Omental fat pad (tissue), 4 donors: ENCODE measurements at places on chromosomes 7 and 10. TPM values are rescaled to one million over a fixed set of nuclear protein-coding genes. Genes with fewer than 3 reads are reported as not detected.

DNA sequence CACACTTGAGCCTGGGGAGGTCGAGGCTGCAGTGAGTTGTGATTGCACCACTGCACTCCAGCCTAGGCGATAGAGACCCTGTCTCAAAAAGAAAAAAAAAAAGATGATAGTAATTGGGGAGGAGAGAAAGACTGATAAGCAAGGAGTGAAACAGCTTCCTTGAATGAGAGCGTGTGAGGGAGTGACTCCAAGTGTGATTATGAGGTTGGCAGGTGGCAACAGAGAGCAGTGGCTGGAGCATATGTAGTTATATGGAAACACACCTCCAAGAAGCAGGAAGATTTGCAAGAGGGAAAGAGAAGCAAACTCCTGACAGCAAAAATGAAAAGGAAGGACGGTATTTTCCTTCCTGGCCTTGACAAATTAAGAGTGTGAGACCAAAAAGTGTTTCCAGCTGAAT is 50.4 kb downstream of the VKORC1L1 start:
- DNase-seq = no peak

DNA sequence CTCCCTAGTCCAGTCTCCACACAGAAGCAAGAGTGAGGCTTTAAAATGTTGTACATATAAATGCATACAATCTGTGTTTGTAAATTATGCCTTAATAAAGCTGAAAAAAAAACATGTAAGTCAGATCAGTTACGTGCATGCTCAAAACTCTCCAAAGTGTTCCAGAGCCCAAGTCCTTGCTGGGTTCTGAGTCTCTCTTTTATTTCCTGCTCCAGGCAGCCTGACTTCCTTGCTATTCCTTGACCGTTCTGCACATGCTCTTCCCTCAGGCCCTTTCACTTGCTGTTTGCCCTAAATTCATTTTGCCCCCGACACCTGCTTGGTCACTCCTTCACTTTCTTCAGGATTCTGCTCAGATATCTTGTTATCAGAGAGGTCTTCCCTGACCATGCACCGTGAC is 770.1 kb downstream of the PHTF2 start:
- no peak for DNase-seq

GRCh38 chr7:13851736-13852135 is 137.7 kb downstream of the ETV1 start:
- no peak for DNase-seq

DNA sequence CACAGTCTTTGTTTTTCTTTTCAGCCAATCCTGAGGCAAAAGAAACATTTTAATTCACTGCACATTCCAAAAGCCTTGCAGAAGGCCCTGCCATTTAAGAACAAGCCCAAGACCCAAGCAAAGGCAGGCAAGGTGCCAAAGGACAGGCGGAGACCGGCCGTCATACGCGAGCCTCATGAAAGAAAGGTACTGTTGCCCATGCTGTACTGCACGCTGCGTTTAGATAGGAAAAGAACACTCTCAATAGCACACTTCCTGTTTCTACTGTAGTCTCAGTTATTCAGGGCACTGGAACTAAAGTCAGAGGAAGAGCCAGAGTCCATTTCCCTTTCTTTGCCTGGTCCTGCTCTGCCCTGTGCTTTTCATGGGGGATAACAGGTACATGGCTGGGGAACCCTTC is 47.6 kb downstream of the BMS1 start:
- DNase-seq = no peak

DNA sequence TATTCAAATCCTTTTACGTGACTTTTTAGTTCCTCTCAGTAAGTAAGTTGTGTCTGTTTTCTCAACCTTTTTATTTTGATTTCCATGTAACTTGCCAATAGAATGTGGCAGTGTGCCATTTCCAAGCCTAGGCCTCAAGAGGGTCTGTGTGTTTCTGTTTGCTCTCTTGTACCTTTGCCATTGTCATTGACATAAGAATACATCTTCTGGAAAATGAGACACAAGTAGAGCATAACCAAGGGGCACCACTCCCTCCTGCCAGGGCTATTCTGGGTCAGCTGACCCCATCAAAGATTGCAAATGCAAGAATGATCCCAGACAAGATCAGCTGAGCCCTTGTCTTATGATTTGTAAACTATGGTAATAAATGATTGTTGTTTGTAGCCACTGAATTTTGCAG is 524.0 kb downstream of the IPMK start:
- no peak for DNase-seq

GRCh38 chr10:9450801-9451200 is 1396.3 kb downstream of the GATA3 start:
- no peak for DNase-seq

GRCh38 chr10:123446449-123447156 is 219.6 kb upstream of the GPR26 start:
- no peak for DNase-seq

DNA sequence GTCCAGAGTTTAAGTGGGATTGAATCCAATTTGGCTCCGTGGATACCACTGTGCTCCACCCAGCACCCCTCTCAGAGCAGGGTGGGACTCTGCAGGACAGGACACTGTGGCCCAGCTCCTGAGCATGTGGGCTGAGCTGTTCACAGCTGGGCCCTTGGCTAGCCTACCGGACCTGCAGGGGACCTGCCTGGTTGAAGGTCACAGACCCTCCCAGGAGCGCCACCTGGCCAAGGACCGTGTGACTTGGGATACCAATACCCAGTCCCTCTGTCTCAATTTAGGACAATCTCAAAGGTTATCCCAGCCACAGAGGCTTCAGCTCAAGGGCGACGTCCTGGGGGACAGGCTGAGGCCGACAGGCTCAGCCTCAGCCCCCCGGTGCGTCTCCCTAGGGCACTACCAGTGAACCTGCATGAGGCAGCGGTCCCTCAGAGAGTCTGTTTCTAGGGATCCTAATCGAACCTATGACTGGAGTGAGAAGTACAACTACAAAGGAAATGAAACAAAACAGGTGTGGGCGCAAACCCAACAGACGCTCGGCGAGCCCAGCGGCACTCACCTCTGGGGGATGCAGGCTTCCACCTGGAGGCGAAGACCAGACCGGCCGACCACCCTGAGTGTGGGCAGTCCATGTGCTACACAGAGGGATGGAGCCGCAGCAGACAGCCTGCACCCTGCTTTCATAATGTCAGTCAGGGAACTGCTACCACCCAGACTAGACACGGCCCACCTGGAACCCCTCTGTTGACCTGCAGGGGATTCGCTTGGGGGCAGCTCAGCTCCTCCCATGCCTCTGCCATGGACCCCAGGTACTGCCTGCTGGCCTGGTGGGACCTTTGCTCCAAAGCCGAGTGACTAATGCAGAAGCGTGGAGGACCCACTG is 103.7 kb downstream of the PAXIP1 start:
- no peak for DNase-seq

DNA sequence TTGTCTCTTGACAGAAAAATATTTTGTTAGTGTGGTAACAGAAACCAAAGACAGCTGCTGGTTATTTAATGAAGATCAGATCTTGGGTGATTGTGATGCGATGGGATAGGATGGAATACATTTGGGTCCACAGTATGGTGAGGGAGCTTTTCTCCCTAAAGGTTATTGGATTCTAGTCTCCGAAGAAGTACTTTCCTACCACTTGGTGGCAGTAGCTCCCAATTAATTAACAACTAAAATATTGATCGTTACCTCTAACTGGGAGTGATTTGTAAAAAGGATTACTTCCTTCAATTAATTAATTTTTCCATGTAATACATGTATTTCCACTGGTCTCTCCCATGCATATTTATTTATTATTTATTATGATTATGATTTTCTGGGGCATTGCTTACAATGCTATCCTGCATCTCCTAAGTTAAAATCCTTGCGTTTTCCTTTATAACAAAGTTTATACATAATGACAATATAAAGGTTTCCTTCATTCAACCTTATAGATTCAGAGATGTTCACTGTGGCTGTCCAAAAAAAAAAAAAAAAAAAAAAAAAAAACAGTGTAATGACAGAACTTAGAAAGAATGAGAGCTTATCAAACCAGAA is 25.6 kb downstream of the TMEM196 start:
- no peak for DNase-seq

GRCh38 chr10:49594594-49594993 is 15.5 kb upstream of the SLC18A3 start:
- peak; percentile 41 for DNase-seq

DNA sequence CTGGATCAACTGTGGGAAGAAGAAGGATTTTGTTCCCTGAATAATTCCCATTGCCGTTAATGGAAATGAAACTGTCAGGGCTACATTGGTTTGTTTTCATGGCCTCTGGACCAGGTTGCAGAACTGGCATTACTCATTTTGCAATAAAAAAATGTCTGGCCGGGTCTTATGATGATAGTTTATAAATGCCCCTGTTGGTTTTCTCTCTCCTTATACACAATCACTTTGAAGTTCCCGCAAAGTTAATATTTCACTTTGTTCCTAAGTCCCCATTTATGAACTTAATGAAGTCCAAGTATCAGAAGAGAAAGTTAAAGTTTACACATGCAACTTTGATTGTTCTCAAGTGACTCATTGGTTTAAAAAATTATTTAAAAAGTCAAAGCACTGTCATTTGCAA is 150.7 kb upstream of the PRR15 start:
- DNase-seq = no peak

- no peak for DNase-seq
These were observed 4.9 kb downstream of the COL17A1 start for GRCh38 chr10:104080762-104081161.

GRCh38 chr10:22635650-22636049 is 78.7 kb downstream of the PIP4K2A start:
- no peak for DNase-seq

DNA sequence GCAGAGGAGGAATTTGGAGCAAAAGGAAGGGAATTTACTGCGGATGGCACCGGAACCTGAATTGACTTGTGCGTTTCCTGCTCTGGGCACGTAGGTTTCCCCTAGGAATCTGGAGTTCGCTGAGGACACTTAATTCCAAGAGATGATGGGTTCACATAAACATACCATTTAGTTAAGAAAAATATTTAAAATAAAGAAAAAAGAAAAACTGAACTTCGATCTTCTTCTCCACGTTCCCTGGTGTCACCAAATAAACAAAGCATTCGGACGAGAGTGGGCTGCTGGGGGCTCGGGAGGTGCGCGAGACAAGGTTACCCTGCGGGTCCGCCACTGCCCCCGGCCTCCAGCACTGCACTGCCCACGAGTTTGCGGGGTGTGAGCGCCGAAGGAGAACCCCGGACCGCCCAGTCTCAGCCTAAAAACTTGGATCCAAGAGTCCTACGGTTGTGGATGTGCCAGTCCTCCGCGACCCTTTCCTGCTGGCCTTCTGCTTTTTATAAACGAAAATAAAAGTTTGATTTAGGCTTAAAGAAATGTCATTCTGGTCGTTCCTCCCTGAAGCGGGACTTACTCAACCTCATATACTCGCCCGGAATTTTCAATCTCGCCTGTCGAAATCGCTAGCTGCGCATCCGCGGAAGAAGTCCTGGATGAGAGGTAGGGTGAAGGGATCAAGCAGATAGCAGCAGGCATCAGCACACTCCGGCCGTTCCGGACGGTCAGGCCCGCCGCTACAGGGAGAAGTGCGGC is 30.3 kb downstream of the SKIDA1 start:
- DNase-seq = no peak

- DNase-seq = no peak
These were observed 21.4 kb downstream of the KCP start for GRCh38 chr7:128889121-128889520.

DNA sequence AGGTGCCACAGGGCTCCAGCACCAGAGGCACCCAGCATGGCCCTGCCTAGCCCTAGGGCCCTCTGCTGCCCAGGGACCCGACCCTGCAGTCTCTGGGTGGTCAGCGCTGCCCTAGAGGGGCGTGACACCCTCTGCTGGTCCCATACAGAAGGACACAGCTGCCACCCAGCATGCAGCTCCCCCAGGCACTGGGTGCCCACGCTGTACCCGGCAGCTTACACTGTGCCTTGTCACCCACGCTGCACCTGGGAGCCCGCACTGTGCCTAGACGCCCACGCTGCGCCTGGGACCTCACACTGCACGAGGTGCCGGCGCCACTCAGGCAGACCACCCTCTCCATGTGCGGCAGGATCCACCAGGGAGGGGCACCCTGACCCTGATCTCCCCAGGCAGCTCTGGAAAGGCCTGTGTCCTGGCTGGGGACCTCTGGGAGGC is 55.2 kb downstream of the PWWP2B start:
- DNase-seq = no peak

DNA sequence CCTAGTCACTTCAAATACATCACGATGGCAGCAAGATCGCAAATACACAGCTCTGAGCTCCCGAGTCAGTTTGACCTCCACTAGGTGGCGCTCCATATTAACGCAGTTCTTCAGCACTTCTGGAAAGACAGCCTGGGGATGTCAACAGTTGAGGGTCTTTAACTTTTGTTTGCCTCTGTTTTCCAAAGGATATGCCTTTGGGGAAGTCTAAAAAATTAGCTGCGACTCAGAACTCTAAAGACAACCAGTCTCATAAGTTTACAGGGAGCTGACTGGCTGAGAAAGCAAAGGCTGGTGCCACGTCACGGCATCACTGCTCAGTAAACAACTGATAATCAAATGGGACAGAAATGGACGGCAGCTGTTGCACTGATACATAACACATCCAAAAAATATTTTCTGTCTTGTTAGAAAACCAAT is 458.8 kb downstream of the SORCS1 start:
- no peak for DNase-seq

GRCh38 chr7:5776894-5777660 is 4.4 kb downstream of the RNF216 start:
- no peak for DNase-seq

GRCh38 chr7:69787736-69788431 is 189.6 kb downstream of the AUTS2 start:
- DNase-seq = no peak

GRCh38 chr7:29158795-29159423 is 12.6 kb upstream of the CPVL start:
- DNase-seq = no peak

DNA sequence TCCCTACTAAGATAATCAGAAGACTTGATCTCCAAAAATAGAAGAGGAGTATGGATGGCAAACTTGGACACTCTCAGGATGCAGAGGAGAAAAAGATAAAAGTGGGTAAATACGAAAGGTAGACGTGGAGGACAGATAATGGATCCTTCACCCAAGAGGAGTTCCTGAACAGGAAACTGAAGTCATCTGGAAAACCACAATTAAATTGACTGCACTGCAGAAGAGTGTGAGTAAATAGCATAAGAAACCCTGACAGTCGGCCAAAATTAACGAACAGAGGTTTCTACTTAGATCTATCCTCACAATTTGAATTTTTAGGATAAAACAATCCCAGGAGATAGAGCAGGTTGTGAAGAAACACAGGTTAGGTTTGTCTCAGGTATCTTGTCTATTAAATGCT is 70.5 kb downstream of the SDK1 start:
- no peak for DNase-seq

Gene GPR15LG
- total RNA-seq = not detected

Gene C10orf62
- not detected for total RNA-seq

Gene METTL27
- 3.4 TPM for total RNA-seq

Gene TEX36
- not detected for total RNA-seq

Gene HOXA2
- 3.5 TPM for total RNA-seq

Gene UNC5B
- 3.5 TPM for total RNA-seq

Gene CTAGE8
- 1.3 TPM for total RNA-seq

Gene FRMPD2
- not detected for total RNA-seq

Gene MKX
- total RNA-seq = 1.1 TPM
